ENCODE measurements at places on chromosomes 1 and 21.
A peak's percentile ranks its signal among the peaks of the same experiment; 100 is the strongest.

DNA sequence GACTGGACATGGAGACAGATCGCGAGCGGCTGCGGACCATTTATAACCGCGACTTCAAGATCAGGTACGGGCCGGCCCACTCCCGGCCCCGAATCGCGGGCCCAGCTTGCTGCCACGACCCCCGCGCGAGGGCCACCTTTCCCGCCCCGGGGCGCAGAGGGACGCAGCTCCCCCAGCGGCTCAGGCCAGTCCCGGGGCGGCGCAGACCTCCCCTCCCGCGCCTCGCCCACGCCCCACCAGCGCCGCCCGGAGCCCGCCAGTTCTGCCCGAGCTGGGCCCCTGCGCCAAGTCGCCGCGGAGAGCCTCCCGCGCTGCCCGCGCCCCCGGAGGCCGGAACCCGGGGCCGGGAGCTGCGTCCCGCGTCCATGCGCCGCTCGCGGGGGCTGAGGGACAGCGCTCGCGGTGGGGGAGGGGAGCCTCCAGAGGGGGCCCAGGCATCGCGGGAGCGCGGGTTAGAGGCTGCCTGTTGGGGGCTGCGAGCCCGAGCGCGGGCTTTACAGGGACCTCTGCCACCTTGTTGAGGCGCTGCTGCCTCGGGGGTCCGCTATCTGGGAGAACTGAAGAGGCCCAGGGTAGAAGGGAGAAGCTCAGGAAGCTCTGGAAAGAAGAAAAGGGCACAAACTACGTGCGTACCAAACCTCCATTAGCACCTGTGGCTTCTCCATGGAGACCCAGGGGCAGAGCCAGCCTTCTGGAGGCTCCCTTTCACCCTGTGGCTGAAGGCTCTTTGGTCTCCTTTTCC, 698 bp downstream of the MOV10 start:
- peak overlapping the region; percentile 95 for H3K4me3 ChIP-seq
- H3K27me3 ChIP-seq, result no peaks in the 10 kb centered on the region
- peak overlapping the region; percentile 79 for H3K27ac ChIP-seq
- no peaks in the 10 kb centered on the region for H3K36me3 ChIP-seq

DNA sequence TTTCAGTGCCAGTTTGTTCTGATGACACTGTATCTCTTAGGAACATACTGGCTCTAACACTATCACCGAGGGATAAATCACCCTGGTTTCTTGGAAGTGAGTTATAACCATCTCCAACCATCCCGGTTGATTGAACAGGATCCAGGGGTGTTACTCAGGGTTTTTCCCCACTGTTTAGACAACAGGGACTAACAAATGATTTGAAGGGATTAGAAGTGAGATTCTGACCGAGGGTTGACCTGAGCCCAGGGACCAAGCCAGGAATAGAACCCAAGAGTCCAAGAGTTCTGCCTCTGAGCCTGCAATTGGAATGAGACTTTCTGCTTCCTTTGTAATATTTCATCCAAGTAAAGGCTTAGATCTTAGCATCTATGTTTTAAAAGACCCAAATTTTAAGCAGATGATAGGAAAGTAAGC, 154.0 kb downstream of the DHRS3 start:
- no peak overlapping the region for H3K4me3 ChIP-seq
- DNase-seq, result no peak
- no peaks in the 10 kb centered on the region for H3K4me1 ChIP-seq
- peaks cover 19% of the 10 kb centered on the region for H3K36me3 ChIP-seq

DNA sequence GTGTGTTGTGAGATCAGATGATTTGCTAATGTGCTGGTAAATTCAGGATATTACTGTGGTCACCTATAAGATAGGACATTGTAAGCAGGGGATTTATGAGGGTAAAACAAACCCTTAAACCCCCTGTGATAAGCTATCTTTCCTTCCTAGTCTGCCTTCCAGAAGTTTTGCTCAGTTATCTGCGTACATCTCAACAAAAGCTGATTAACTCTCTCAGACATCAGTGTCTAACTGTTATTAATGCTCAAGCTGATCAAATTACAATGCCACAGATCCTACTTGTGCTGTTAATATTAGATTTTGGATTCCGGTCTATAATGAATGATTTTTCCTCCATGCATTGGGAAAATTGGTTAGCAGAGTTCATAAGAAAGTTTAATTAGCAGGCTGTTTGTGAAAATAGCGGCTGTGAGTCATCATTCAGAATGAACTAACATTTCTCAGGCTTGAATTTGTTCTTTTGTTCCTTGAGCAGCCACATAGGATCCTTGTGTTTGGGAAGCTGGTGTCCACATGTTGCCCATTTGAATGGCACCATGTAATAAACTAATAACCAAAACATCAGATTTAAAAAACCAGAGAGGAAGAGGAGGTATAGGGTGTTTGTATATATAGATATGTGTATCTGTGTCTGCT, 48.7 kb downstream of the ELAVL4 start:
- H3K27ac ChIP-seq, result no peak overlapping the region
- H3K4me1 ChIP-seq, result no peaks in the 10 kb centered on the region
- no peak for DNase-seq
- H3K27me3 ChIP-seq, result no peaks in the 10 kb centered on the region
- no peaks in the 10 kb centered on the region for H3K36me3 ChIP-seq
- no peak overlapping the region for H3K4me3 ChIP-seq

GRCh38 chr1:228511546-228512445, 24.6 kb downstream of the RNF187 start:
- peaks cover 10% of the 10 kb centered on the region for H3K4me1 ChIP-seq
- no peak overlapping the region for H3K27ac ChIP-seq
- H3K36me3 ChIP-seq, result no peaks in the 10 kb centered on the region
- no peak for DNase-seq
- no peaks in the 10 kb centered on the region for H3K27me3 ChIP-seq
- H3K4me3 ChIP-seq, result no peak overlapping the region

- DNase-seq, result no peak
- no peaks in the 10 kb centered on the region for H3K36me3 ChIP-seq
- no peak overlapping the region for H3K27ac ChIP-seq
- H3K4me3 ChIP-seq, result no peak overlapping the region
These were observed 160.2 kb downstream of the VAV3 start for GRCh38 chr1:107804741-107805140.

DNA sequence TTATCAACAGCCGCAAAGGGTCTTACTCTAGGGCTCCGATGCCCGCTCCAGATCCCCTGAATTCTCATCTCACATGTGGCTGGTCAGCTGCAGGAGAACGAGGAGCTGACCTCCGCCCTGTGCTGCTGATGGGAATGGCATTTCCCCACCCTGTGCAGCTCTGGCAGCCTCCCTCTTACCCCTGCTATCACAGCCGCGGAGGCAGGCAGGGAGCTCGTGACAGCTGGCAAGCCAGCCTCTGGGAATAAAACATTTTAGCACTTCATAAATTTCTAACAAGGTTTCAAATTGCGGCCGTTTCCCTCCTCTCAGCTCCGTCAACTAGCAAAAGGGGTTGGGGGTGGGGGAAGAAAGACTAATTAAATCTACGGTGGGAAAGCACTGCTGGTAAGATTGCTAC, 81.1 kb downstream of the DSCAM start:
- no peaks in the 10 kb centered on the region for H3K36me3 ChIP-seq
- H3K27me3 ChIP-seq, result no peaks in the 10 kb centered on the region
- H3K4me1 ChIP-seq, result no peaks in the 10 kb centered on the region
- no peak overlapping the region for H3K27ac ChIP-seq

DNA sequence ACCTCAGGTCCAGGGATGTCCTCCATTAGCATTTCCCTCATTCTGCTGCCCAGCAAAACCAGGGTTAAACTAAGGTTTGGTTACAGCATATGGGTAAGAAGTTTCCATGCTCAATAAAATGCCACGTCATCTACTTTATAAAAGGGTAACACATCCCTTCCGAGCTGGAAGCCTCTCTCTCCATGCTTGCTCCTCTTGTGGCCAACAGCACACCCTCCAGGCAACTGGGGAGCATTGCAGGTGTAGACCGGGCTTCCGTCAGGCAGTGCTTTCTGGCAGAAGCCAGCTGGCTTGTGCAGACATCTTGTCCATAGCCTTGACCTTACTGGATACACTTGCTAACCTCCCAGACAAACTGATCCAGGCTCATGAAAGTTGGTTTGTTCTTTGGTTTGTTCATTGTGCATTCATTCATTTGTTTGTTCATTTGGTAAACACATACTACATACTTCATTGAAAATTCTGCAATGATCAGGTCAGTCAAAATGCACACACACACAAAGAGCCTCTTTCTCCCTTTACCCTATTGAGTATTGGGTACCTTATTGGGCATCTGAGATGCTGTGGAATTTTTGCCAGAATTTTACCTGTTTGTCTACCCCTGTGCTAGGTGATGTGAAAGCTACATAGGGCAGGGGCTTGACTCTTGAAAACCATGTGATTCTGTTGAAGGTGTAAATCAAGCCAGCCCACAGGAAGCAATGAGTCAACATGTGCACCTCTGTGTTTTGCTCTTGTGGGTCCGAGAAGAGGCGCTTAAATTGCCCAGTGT, 422.8 kb downstream of the CAMTA1 start:
- H3K27me3 ChIP-seq, result no peaks in the 10 kb centered on the region
- H3K4me1 ChIP-seq, result no peaks in the 10 kb centered on the region
- DNase-seq, result no peak
- no peak overlapping the region for H3K27ac ChIP-seq
- H3K36me3 ChIP-seq, result no peaks in the 10 kb centered on the region

GRCh38 chr1:163436140-163436812, 114.5 kb downstream of the NUF2 start:
- H3K27ac ChIP-seq, result no peak overlapping the region
- no peaks in the 10 kb centered on the region for H3K4me1 ChIP-seq
- no peak overlapping the region for H3K4me3 ChIP-seq
- H3K36me3 ChIP-seq, result no peaks in the 10 kb centered on the region
- H3K27me3 ChIP-seq, result no peaks in the 10 kb centered on the region

- H3K4me1 ChIP-seq, result no peaks in the 10 kb centered on the region
- DNase-seq, result no peak
- no peak overlapping the region for H3K27ac ChIP-seq
- H3K4me3 ChIP-seq, result no peak overlapping the region
These were observed 49.3 kb upstream of the PSEN2 start for GRCh38 chr1:226820941-226821718.

All from effector memory CD4-positive, alpha-beta T cell (primary cell).